ENCODE measurements at places on chromosomes 2 and 18. TPM values are rescaled to one million over a fixed set of nuclear protein-coding genes. Genes with fewer than 3 reads are reported as not detected.
A peak's percentile ranks its signal among the peaks of the same experiment; 100 is the strongest.

DNA sequence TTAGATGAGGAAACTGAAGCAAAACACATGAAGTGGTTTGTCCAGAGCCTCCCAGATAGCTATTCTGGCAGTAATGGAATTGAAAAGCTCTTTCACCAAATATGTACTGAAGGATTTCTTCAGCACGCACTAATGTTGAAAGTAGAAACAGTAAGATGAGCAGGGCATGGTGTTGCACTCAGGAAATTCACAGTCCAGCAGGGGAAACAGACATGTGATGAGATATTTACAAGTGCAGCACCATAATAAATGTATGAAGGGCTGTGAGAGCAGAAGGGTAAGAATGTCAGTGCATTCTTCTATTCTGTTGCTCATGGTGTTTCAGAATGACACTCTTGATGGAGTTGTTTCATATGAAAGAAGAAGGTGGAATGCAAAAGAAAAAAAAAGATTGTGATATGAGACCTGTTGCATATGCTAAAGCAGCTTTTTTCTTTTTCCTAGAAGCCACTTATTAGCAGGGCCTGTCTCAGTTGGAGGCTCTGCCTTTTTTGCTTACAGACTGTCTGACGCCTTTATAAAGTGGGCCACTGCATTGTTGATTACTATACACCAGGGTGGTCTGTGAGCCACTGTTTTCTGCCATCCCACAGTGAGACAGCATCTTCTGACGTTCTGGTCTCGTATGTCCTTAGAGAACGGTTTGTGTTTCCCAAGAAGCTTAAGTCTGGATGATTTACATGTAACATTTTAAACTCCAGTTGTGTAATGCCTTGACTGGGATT is 516.9 kb downstream of the ARHGAP15 start:
- H3K36me3 ChIP-seq, result peaks cover 2% of the 10 kb centered on the region
- H3K4me1 ChIP-seq, result peaks cover 19% of the 10 kb centered on the region
- no peak overlapping the region for H3K27ac ChIP-seq
- no peaks in the 10 kb centered on the region for H3K27me3 ChIP-seq
- DNase-seq, result peak; percentile 57
- no peak overlapping the region for H3K4me3 ChIP-seq

DNA sequence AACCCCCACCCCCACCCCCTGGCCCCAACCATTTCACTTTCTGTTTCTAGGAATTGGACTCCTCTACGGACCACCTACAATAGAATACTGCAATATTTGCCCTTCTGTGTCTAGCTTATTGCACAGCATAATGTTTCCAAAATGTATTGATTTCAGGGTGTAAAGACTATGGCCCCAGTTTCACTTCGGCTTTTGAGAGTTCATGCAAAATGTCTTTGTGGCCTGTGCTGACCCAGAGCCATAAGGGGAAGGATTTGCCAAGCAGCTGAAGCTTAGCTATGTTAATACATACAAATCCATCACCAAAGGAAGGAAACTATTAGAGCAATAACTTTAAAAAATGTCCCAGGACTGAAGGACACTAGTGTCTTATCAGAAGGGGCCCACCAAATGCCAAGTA is 11.2 kb upstream of the ATP9B start:
- no peak overlapping the region for H3K4me3 ChIP-seq
- no peak for DNase-seq
- no peak overlapping the region for H3K27ac ChIP-seq
- no peaks in the 10 kb centered on the region for H3K4me1 ChIP-seq
- H3K36me3 ChIP-seq, result no peaks in the 10 kb centered on the region
- no peaks in the 10 kb centered on the region for H3K27me3 ChIP-seq

GRCh38 chr2:4077017-4077416 is 373.6 kb downstream of the DCDC2C start:
- H3K27me3 ChIP-seq, result no peaks in the 10 kb centered on the region
- H3K27ac ChIP-seq, result no peak overlapping the region
- no peak overlapping the region for H3K4me3 ChIP-seq
- H3K36me3 ChIP-seq, result no peaks in the 10 kb centered on the region

DNA sequence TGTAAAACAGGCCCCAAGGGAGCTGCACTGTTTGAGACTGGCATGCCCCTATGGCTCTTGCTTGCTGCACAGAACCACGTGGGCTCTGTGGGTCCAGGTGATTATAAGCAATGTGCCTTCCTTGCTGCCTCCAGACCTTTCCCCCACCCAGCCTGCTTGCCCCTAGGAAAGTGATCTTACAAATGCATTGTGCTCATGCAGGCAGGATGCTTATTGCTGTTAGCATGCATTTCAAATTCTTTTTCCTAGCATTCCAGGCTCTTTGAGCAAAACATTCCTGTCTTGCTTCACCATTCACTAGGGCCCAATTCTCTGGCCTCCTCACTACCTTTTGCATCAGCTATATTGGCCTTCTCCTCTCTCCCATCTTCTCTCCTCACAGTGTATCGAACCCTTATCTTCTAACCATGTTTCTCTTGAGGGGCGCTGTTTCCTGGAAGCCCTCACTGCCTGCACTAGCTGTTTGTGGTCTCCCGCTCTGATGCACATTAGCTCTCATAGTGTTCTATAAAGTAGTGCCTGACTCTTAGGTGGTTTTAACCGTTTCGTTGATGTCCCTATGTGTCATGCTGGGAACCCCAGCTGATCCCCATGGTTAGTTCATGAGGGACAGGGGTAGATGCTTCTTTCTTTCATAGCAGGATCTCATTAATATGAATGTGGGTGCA is 152.9 kb upstream of the EPAS1 start:
- no peaks in the 10 kb centered on the region for H3K36me3 ChIP-seq
- no peak overlapping the region for H3K27ac ChIP-seq
- no peaks in the 10 kb centered on the region for H3K27me3 ChIP-seq
- no peaks in the 10 kb centered on the region for H3K4me1 ChIP-seq

The ATP6V1B1 gene
- 0.33 TPM for polyA plus RNA-seq

The STAT4 gene
- polyA plus RNA-seq, result 2.5 TPM

The SATB2 gene
- 0.75 TPM for polyA plus RNA-seq

The PAX3 gene
- not detected for polyA plus RNA-seq

Measured in lung (tissue), 17 donors.